Activated CD8-positive, alpha-beta memory T cell treated with anti-CD3 and anti-CD28 coated beads, Interleukin-2, amount 10 ng/mL, durations not matched to agents 7 days and 5 days (primary cell): ENCODE measurements at places on chromosomes 16 and 17. TPM values are rescaled to one million over a fixed set of nuclear protein-coding genes. Genes with fewer than 3 reads are reported as not detected.

DNA sequence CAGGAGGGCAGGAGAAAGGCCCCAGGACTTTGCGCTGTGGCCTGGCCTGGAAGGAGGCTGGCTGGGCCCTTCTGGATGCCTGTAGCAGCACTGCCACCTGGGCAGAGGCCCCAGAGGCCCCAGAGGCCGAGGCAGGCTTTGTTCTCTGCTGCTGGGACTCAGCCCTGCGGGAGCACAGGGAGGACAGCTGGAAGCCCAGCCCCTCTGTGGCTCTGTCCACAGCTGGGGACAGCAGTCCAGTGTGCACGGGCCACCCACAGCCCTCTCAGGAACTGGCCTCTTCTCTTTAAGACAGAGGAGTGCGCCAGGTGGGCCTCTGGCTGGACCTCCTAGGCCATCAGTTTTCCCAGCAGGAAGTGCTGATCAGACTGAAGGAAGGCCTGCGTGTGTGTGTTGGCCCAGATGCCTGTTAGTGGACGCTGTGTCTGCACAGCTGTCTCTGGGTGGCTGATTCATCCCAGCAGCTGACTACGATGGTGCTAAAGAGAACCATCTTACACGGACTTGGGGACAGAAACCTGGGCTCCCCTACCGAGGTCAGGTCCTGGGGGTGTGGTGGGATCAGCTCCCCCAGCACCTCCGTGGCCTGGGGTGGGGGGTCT lies 26.9 kb upstream of the ZNF750 start:
- no peaks in the 10 kb centered on the region for H3K27me3 ChIP-seq
- no peak overlapping the region for H3K4me3 ChIP-seq
- H3K27ac ChIP-seq, result no peak overlapping the region
- peaks cover 56% of the 10 kb centered on the region for H3K4me1 ChIP-seq
- no peak for DNase-seq

- DNase-seq, result peak; percentile 54
- peak overlapping the region; percentile 72 for H3K27ac ChIP-seq
- peaks cover 2% of the 10 kb centered on the region for H3K27me3 ChIP-seq
- H3K36me3 ChIP-seq, result peaks cover 10% of the 10 kb centered on the region
- H3K4me1 ChIP-seq, result peaks cover 83% of the 10 kb centered on the region
- H3K4me3 ChIP-seq, result no peak overlapping the region
These were observed 4.2 kb downstream of the CCL3 start for GRCh38 chr17:36085765-36086164.

DNA sequence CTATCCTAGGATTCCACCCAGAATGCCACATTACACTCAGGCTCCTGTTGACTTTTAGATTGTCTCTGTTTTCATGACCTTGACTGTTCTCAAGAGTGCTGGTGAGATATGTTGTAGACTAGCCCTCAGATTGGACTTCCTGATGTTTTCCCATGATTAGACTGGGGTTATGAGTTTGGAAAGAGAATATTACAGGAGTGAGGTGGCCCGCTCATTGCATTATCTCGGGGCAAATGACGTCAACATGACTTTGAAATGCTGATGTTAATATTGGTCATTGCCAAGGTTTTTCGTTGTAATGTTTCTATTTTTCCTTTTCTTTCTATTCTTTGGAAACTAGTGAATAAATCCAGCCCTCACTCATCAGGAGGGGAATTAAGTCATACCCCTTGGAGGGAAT lies 355.7 kb upstream of the MON1B start:
- no peaks in the 10 kb centered on the region for H3K27me3 ChIP-seq
- H3K36me3 ChIP-seq, result no peaks in the 10 kb centered on the region
- H3K4me3 ChIP-seq, result no peak overlapping the region
- no peak for DNase-seq
- no peak overlapping the region for H3K27ac ChIP-seq
- no peaks in the 10 kb centered on the region for H3K4me1 ChIP-seq

DNA sequence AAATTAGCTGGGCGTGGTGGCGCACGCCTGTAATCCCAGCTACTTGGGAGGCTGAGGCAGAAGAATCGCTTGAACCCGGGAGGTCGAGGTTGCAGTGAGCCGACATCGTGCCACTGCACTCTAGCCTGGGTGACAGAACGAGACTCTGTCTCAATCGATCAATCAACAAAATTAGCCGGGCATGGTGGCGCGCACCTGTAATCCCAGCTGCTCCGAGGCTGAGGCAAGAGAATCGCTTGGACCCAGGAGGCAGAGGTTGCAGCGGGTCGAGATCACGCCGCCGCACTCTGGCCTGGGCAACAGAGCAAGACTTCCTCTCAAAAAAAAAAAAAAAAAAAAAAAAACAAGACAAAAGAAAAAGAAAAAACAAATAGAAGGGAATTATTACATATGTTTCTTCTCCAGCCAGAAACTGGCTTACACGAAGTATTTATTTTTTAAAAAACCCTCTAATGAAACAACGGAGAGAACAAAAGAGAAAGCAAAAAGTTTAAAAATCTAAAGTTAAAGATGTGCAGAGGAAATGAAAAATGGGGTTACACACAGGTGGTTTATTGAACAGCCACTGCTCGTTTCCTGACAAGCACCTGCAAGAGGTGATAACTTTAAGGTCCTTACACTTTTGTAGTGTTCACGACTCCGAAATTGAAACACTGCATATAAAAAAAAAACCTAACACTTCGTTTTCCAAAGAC lies 1.4 kb downstream of the SYNRG start:
- peak overlapping the region; percentile 92 for H3K27ac ChIP-seq
- H3K36me3 ChIP-seq, result peaks cover 29% of the 10 kb centered on the region
- H3K4me3 ChIP-seq, result peak overlapping the region; percentile 79
- peak; percentile 66 for DNase-seq

DNA sequence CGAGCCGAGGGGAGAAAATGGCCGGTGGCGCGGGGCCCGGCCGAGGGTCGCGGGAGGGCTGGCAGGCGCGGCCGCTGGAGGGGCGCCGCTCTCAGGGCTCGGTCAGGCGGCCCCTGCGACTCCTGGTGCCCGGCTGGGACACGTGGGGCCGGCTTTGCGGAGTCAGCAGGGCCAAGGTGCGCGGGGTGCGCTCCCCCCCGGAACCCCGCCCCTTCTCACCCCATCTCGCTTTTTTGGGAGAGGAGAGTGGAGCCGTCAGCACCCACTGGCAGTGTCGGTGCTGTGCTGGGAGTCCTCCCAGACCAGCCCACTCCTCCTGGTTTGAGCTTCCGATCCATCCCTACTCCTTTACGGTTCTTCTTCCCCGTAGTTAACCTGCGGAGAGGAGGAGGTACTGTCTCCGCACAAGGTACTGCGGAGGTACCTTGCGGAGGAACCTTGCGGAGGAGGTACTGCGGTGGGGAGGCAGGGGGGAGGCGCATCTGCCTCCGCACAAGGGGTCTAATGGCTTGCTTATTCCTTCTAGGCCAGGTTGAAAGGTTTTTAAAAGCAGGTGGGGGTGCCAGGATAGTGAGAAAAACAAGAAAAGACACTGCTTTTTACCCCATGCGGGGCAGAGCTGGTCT lies 19.1 kb upstream of the CBX8 start:
- DNase-seq, result no peak
- H3K4me1 ChIP-seq, result peaks cover 15% of the 10 kb centered on the region
- H3K27ac ChIP-seq, result no peak overlapping the region
- peaks cover 68% of the 10 kb centered on the region for H3K27me3 ChIP-seq
- no peaks in the 10 kb centered on the region for H3K36me3 ChIP-seq

GRCh38 chr17:35540589-35541404 lies 3.3 kb upstream of the SLFN12L start:
- peak overlapping the region; percentile 90 for H3K4me3 ChIP-seq
- DNase-seq, result peak; percentile 80
- H3K27ac ChIP-seq, result peak overlapping the region; percentile 99

GRCh38 chr17:37490638-37491614 lies 1.2 kb downstream of the DUSP14 start:
- H3K36me3 ChIP-seq, result no peaks in the 10 kb centered on the region
- no peaks in the 10 kb centered on the region for H3K27me3 ChIP-seq
- peaks cover 38% of the 10 kb centered on the region for H3K4me1 ChIP-seq

GRCh38 chr16:79217375-79218011 lies 383.0 kb downstream of the MAF start:
- H3K27ac ChIP-seq, result peak overlapping the region; percentile 51
- peaks cover 3% of the 10 kb centered on the region for H3K27me3 ChIP-seq
- peaks cover 17% of the 10 kb centered on the region for H3K36me3 ChIP-seq
- H3K4me3 ChIP-seq, result no peak overlapping the region
- peak; percentile 70 for DNase-seq

DNA sequence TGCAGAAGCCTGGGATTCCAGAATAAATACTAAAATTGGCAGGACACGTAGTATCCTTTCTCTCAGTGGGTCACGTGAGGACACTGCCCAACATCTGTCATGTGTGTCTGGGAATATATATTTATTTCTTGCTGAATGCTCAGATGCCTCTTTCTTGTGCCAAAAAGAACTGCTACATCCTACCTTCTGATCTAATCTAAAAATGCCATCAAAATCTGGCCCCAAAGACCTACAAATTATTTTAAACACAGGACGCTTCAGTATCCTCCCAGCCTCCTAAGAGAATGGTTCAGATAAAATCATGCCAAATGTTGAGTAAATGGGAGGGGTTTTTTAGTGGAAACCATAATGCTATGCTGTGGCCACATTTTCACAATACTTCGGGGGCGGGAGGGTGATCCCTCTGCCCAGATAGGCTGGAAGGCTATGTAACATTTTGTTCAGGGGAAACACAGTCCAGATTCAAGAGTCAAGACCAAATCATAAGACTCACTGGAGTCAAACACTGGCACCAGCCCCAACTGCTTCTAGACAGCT lies 22.9 kb upstream of the CORO6 start:
- no peak overlapping the region for H3K4me3 ChIP-seq
- no peak for DNase-seq
- no peak overlapping the region for H3K27ac ChIP-seq
- H3K4me1 ChIP-seq, result peaks cover 4% of the 10 kb centered on the region

DNA sequence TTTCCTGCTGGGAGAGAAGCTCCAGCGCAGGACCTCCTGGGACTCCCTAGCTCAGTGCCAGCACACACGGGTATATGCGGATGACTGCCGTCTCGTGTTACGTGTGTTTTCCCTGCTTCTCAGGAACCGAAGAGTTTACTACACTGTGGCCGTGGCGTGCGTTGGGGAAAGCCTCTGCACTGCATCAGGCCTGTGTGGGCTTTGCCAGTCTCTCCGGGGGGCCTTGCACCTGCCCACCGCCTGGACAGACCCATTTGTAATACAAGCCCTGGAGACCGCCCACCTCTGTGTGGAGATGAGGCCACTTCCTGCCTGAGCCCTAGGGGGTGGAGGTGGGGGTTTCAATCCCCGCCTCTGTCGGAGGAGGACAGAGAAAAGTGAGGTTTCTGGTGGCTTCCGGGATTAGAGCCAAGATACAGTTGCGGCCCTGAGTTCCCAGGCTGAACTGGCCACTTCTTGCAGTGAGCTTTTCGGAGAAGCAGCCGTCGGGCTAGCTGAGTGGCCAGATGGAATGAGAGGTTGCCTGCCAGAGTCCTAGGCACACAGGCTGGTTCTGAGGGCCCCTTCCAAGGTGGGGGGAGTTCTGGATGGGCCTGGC lies 43.4 kb upstream of the GSE1 start:
- peaks cover 56% of the 10 kb centered on the region for H3K4me1 ChIP-seq
- H3K27ac ChIP-seq, result peak overlapping the region; percentile 91
- H3K4me3 ChIP-seq, result peak overlapping the region; percentile 68

DNA sequence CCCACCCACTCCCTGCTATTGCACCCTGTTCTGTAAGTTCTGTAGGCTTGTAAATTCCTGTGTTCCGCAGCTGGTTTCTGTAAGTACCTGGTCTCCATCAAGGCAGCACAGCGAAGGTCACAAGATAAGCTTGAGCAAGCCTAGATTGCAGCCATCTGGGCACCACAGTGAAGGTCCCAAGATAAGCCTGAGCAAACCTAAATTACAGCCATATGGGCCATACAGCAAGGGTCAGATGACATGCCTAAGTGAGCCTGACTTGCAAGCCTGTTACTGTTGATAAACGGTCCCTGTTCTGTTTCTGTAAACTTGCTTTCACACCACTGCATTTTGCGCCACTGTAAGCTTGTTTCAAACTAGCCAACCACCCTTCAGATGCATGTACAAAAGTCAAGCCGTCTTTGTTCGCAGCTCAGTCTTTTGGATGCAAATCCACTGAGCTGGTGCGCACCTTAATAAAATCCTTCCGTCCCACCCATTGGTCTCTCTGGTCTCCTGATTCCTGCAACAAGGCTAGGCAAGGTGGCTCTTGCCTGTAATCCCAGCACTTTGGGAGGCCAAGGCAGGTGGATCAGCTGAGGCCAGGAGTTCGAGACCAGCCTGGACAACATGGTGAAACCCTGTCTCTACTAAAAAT lies 42.6 kb upstream of the ATF7IP2 start:
- no peaks in the 10 kb centered on the region for H3K27me3 ChIP-seq
- H3K27ac ChIP-seq, result no peak overlapping the region
- peaks cover 6% of the 10 kb centered on the region for H3K36me3 ChIP-seq
- no peaks in the 10 kb centered on the region for H3K4me1 ChIP-seq
- H3K4me3 ChIP-seq, result no peak overlapping the region

DNA sequence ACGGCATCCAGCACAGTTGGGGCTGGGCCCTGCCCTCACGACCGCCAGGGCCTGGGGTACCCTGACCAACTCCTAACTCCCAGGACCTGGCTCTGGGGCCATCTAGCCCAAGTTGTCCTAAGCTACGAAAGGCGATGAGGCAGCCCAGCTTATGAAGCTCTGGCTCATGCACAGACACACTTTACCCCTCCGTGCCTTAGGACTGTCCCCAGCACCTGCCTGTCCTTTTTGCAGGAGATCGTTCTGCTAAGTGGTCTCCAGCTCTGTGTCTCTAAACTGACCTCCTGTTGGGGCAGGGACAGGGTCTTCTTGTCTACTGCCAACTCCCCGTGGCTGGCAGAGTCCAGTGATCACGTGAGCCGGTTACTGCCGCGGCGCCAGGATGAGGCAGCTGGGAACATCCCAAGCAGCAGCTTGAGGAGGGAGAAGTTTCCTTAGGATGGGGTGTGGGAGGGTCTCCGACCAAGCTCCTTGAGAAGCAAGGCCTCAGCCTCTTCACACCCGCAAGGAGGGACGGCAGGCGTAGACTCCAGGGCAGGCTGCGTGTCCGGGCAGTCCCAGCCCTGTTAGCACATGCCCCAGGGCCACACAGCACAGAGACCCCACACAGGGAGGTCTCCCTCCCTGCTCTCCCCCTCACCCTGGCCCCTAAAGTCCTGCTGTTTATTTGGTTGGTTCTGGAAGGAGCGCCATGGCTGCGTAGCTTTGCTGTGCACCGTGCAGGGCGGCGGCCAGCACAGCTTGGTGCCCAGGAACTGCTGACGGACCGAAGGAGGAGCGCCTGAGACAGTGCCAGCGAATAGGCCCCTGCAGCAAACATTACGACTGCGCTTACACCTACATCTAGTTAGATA lies 16.4 kb upstream of the METRNL start:
- no peak overlapping the region for H3K27ac ChIP-seq
- no peak overlapping the region for H3K4me3 ChIP-seq
- peaks cover 3% of the 10 kb centered on the region for H3K4me1 ChIP-seq

TEKT1 gene
- not detected for total RNA-seq
